Nephron progenitor cell (in vitro differentiated cells): ENCODE measurements at places on chromosomes 6 and 20.

GRCh38 chr20:50689864-50690649 is 1.3 kb downstream of the RIPOR3 start:
- no peak for DNase-seq

- DNase-seq = peak; percentile 78
These were observed 937 bp downstream of the ZNF318 start for GRCh38 chr6:43368259-43369160.

DNA sequence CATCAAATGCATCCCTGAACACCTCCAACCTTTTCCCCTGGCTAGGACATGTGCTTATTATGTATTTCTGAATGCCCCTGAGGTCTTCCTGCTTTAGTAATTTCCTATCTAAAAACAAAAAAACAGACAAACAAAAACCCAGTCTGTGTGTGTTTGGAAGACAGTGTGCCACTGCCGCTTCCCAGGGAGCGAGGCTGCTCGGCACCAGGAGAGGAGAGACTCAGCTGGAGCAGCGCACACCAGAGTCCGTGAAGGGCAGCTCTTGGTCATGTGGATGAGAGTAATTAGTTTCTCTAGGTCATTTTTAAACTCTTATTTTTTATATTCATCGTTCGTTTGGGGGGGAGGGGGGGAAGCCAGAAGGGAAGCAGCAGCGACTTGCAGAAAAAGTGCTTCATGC is 10.0 kb upstream of the ANKRD60 start:
- DNase-seq = no peak

- no peak for DNase-seq
These were observed 98.7 kb downstream of the ANKRD60 start for GRCh38 chr20:58129721-58130151.

GRCh38 chr6:77456531-77457248 is 6.6 kb downstream of the HTR1B start:
- DNase-seq = no peak
